Activated naive CD8-positive, alpha-beta T cell treated with anti-CD3 and anti-CD28 coated beads, Interleukin-2, amount 50 U/mL, for 24 hours (primary cell): ENCODE measurements at places on chromosomes 7 and 10.
A peak's percentile ranks its signal among the peaks of the same experiment; 100 is the strongest.

GRCh38 chr10:22379059-22379458 is 33.8 kb downstream of the SPAG6 start:
- peaks cover 5% of the 10 kb centered on the region for H3K27me3 ChIP-seq
- H3K27ac ChIP-seq: peak overlapping the region; percentile 63
- peak; percentile 58 for DNase-seq
- H3K36me3 ChIP-seq: no peaks in the 10 kb centered on the region
- peaks cover 23% of the 10 kb centered on the region for H3K4me1 ChIP-seq

DNA sequence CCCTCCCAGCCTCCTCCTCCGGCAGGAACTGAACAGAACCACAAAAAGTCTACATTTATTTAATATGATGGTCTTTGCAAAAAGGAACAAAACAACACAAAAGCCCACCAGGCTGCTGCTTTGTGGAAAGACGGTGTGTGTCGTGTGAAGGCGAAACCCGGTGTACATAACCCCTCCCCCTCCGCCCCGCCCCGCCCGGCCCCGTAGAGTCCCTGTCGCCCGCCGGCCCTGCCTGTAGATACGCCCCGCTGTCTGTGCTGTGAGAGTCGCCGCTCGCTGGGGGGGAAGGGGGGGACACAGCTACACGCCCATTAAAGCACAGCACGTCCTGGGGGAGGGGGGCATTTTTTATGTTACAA is 83.3 kb downstream of the PAX2 start:
- H3K36me3 ChIP-seq: no peaks in the 10 kb centered on the region
- H3K4me3 ChIP-seq: peak overlapping the region; percentile 75
- peak; percentile 46 for DNase-seq
- peaks cover 79% of the 10 kb centered on the region for H3K27me3 ChIP-seq
- peaks cover 24% of the 10 kb centered on the region for H3K4me1 ChIP-seq

DNA sequence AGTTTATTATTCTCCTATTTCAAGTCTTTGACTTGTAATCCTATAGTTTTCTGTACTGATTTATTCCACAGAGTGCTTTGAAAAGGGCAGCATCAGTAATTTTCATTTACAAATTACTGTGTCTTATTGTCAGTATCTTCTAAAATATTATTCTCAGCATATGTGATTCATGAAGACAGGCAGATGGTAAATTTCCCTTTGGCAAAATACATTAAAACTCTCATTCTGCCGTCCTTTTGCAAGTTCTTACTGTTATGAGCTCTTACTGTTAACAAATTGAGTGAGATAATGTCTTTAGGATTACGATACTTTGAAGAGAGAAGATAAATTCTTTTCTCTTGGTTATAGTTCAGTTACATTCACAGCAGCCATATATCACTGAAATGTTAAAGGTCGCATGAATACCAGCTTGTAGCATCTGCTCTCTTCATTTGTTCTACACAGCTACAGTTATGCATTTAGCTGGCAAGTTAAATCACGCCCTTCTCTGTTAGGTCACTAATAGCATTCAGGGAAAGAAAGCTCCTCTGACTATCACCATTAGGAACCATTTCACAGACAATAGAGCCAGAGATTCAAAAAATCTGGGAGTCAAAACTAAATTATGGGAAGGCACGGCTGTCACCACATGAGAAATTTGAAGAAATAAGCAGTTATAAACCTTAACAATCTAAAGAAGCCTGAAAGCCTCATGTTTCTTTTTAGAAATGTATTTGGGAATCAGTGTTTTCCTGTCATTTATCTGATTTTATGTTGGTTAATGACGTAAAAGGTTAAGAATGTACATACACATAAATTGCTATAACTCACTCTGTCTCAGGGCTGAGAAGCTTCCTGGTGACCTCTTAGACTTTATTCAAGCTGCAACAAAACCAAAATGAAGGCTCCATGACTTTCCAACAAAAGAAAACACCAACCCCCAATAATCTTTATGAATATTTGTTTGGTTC is 109.6 kb upstream of the SP4 start:
- no peaks in the 10 kb centered on the region for H3K36me3 ChIP-seq
- no peaks in the 10 kb centered on the region for H3K4me1 ChIP-seq
- DNase-seq: no peak
- H3K4me3 ChIP-seq: no peak overlapping the region

- H3K4me3 ChIP-seq: no peak overlapping the region
- H3K27ac ChIP-seq: peak overlapping the region; percentile 16
- peaks cover 46% of the 10 kb centered on the region for H3K4me1 ChIP-seq
- no peaks in the 10 kb centered on the region for H3K27me3 ChIP-seq
These were observed 140.7 kb downstream of the SND1 start for GRCh38 chr7:127792528-127793342.

DNA sequence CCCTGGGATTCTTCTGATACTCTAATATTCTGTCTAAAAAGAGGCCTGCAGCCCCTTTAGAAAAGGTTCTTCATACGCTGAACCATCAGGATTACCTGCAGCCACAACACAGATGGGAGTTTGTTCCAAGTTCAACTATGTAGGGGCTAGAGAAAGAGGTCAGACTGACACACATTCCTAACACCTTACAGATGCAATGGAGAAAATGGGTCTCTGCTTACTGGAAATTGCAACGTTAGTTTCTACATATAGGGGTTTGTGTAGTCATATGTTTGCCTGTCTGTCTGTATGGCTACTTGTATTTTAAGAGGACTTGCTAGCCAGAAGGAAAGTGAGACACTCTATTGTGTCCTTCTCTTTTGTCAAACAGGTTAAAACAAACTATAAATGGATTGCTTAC is 618.5 kb downstream of the INHBA start:
- no peaks in the 10 kb centered on the region for H3K36me3 ChIP-seq
- DNase-seq: no peak
- no peaks in the 10 kb centered on the region for H3K4me1 ChIP-seq
- no peak overlapping the region for H3K27ac ChIP-seq
- no peaks in the 10 kb centered on the region for H3K27me3 ChIP-seq

GRCh38 chr10:114519756-114520293 is 115.5 kb upstream of the AFAP1L2 start:
- H3K36me3 ChIP-seq: no peaks in the 10 kb centered on the region
- no peaks in the 10 kb centered on the region for H3K27me3 ChIP-seq
- peak overlapping the region; percentile 58 for H3K4me3 ChIP-seq
- H3K4me1 ChIP-seq: peaks cover 97% of the 10 kb centered on the region
- peak overlapping the region; percentile 88 for H3K27ac ChIP-seq
- DNase-seq: no peak

- H3K27ac ChIP-seq: no peak overlapping the region
- no peak for DNase-seq
- peaks cover 5% of the 10 kb centered on the region for H3K27me3 ChIP-seq
- peaks cover 4% of the 10 kb centered on the region for H3K4me1 ChIP-seq
- H3K4me3 ChIP-seq: no peak overlapping the region
These were observed 11.2 kb upstream of the PLEKHA1 start for GRCh38 chr10:122363311-122363710.

DNA sequence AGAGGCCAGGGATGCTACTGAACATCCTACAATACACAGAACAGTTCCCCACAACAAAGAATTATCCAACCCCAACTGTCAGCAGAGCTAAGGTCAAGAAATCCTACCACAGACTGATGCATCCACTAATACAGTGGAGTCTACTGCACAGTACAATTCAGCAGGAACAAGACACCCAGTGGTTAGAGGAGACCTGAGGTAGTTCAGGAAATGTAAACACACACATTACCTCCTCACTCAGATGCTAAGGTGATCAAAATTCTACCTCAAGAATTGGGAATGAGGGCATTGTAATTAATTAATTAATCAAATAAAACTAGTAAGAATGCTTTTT is 91.4 kb downstream of the ZFAND4 start:
- DNase-seq: no peak
- H3K36me3 ChIP-seq: no peaks in the 10 kb centered on the region
- no peaks in the 10 kb centered on the region for H3K27me3 ChIP-seq
- H3K4me1 ChIP-seq: peaks cover 42% of the 10 kb centered on the region

GRCh38 chr7:31553661-31554081 is 39.8 kb downstream of the ITPRID1 start:
- no peaks in the 10 kb centered on the region for H3K36me3 ChIP-seq
- no peaks in the 10 kb centered on the region for H3K4me1 ChIP-seq
- no peak overlapping the region for H3K27ac ChIP-seq
- DNase-seq: no peak
- no peaks in the 10 kb centered on the region for H3K27me3 ChIP-seq

DNA sequence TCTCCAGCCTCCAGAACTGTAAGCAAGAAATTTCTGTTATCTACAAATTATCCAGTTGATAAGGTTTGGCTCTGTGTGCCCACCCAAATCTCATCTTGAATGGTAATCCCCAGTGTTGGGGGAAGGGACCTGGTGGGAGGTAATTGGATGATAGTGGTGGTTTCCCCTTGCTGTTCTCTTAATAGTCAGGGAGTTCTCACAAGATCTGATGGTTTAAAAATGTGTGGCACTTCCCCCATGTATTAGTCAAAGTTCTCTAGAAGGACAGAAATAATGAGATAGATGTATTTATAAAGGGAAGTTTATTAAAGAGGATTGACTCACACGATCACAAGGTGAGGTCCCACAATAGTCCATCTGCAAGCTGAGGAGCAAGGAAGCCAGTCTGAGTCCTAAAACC is 56.2 kb upstream of the APBB1IP start:
- no peaks in the 10 kb centered on the region for H3K36me3 ChIP-seq
- H3K4me3 ChIP-seq: no peak overlapping the region
- H3K27me3 ChIP-seq: no peaks in the 10 kb centered on the region
- H3K4me1 ChIP-seq: peaks cover 16% of the 10 kb centered on the region
- H3K27ac ChIP-seq: no peak overlapping the region
- DNase-seq: no peak

DNA sequence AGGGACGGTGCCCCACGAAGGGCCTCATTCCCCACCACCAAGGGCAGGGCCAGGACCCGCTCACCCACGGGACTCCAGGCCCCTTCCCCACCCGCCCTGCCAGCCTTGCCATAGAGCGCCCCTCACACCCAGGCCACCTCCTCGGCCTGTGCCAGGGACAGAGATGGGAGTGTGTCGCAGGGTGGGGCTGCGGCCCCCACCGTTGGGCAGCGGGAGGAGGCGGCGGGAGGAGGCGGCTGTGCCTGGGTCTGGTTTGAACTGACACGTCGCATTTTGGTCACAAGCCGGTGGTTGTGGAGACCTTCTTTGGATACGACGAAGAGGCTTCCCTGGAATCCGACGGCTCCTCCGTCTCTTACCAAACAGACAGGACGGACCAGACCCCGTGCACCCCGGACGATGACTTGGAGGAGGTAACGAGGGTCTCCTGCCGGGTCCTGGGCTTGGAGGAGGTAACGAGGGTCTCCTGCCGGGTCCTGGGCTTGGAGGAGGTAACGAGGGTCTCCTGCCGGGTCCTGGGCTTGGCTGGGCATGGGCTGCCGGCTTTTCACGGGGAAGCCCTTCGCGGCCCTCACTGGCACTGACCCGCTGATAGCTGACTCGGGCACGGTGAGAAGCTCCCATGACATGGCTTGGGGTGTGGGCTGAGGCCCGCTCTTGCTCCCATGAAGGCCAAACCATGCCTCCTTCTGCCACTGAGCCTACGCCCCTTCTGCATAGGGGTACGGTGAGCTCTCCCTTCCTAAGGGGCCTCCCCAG is 46.4 kb upstream of the DPYSL4 start:
- H3K4me3 ChIP-seq: no peak overlapping the region
- H3K4me1 ChIP-seq: no peaks in the 10 kb centered on the region
- no peak overlapping the region for H3K27ac ChIP-seq
- no peaks in the 10 kb centered on the region for H3K27me3 ChIP-seq
- H3K36me3 ChIP-seq: no peaks in the 10 kb centered on the region
- DNase-seq: no peak

- H3K4me1 ChIP-seq: no peaks in the 10 kb centered on the region
- no peak for DNase-seq
- no peak overlapping the region for H3K4me3 ChIP-seq
- no peaks in the 10 kb centered on the region for H3K36me3 ChIP-seq
- H3K27ac ChIP-seq: no peak overlapping the region
These were observed 74.1 kb upstream of the PRKG1 start for GRCh38 chr10:51000164-51000563.

- peaks cover 11% of the 10 kb centered on the region for H3K27me3 ChIP-seq
- H3K27ac ChIP-seq: no peak overlapping the region
- no peak for DNase-seq
- H3K36me3 ChIP-seq: no peaks in the 10 kb centered on the region
These were observed 504.1 kb downstream of the SDK1 start for GRCh38 chr7:3805151-3805550.

GRCh38 chr7:149027611-149028345 is 527 bp downstream of the PDIA4 start:
- H3K4me1 ChIP-seq: peaks cover 42% of the 10 kb centered on the region
- peak overlapping the region; percentile 92 for H3K4me3 ChIP-seq
- no peak for DNase-seq
- peaks cover 17% of the 10 kb centered on the region for H3K36me3 ChIP-seq

GRCh38 chr10:95208702-95209391 is 14.8 kb downstream of the ACSM6 start:
- H3K4me3 ChIP-seq: no peak overlapping the region
- DNase-seq: no peak
- no peaks in the 10 kb centered on the region for H3K36me3 ChIP-seq
- H3K27ac ChIP-seq: no peak overlapping the region
- H3K27me3 ChIP-seq: no peaks in the 10 kb centered on the region
- H3K4me1 ChIP-seq: no peaks in the 10 kb centered on the region

DNA sequence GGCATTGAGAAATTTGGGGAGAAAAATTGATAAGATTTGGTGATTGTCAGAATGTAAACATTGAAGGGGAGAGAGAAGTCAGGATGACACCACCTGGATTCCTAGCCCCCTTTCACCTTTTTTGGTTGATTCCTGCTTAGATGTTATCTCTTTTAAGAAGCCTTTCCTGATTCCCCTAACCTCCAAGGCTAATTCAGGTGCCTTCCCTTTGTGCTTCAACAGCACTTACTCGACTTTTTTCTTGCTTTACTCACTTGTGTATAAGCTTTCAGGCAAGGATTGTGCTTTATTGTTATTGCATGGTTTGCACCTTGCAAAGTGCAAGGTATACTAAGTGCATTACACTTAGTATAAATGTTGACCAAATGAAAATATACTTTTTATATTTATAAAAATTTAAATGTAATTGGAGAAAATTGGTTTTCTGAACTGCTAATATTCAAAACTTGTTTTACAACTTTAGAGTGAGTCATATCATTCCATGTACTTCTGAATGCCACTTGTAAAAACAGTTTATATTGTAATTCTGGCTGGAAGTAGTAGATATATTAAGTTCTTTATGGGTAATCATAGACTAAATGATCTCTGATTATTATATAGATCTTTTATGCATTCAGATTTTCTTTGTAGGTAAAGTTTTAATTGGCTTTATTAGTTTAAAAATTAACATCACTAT is 13.2 kb downstream of the SHOC2 start:
- H3K4me3 ChIP-seq: no peak overlapping the region
- no peak overlapping the region for H3K27ac ChIP-seq
- H3K27me3 ChIP-seq: no peaks in the 10 kb centered on the region

DNA sequence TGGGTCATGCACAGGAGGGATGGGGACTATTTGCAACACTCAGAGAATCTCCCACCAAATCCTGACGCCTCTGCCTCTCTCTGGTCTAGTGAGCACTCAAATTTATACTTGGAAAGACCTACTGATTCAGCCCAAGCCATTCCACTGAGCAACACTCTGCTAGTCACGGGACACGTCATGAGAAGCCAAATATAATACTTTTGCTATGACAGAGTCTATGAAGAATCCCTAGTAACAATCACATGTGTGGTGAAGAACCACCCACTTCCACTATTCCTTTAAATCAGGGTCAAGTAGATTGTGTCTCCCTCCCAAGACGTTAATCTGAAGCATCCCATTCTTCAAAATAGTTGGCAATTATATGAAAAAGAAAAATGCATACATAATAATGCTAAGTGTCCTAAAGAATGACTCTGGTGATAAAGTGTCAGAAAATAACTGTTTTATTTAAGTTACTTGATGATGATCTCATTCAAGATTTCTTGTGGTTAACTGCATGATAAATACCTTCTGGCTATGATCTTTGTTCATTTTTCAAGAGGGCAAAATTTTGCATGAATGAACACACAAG is 28.5 kb downstream of the CHCHD3 start:
- peaks cover 4% of the 10 kb centered on the region for H3K36me3 ChIP-seq
- no peak for DNase-seq
- no peak overlapping the region for H3K27ac ChIP-seq
- no peak overlapping the region for H3K4me3 ChIP-seq
- H3K4me1 ChIP-seq: peaks cover 33% of the 10 kb centered on the region
